T-helper 9 cell (primary cell): ENCODE measurements at places on chromosomes 4 and X.

DNA sequence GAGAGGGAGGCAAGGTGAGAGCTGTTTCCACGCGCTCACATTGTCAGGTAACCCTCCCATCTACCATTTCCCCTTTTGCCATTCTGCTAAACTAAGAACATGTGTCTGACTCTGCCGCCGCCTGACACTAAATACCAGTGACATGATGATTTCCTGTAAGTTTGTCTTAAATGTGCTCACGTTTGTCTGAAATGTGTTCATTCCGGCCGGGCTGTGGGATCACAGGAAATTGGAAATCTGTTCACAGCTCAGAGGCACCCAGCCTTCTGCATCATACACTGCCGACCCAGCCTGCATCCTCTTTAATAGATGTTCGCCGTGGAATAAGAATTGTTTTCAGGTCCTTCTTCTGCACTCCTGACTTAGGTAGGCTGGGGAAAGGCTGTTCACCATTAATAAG lies 336.2 kb upstream of the PPARGC1A start:
- no peak for DNase-seq

DNA sequence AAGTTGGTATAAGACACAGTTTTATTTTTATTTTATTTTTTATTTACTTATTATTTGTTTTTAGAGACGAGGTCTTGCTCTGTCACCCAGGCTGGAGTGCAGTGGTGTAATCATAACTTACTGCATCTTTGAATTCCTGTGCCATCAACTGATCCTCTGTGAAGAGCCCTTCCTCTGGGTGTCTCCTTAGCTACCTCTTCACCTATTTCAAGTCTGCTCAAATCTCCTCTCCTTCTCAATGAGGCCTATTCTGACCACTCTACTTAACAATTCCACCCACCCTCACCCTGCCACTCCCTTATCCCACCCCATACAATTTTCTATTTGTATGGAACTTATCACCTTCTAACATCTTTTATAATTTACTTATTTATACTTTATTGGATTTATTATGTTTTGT lies 183.4 kb downstream of the PPP3CA start:
- no peak for DNase-seq

- no peak for DNase-seq
Observed at GRCh38 chrX:14738643-14739042, 134.2 kb downstream of the FANCB start.

- DNase-seq, result no peak
Observed at GRCh38 chr4:42132099-42132498, 20.4 kb downstream of the BEND4 start.

GRCh38 chr4:53183754-53184153 lies 182.1 kb downstream of the SCFD2 start:
- DNase-seq, result no peak

DNA sequence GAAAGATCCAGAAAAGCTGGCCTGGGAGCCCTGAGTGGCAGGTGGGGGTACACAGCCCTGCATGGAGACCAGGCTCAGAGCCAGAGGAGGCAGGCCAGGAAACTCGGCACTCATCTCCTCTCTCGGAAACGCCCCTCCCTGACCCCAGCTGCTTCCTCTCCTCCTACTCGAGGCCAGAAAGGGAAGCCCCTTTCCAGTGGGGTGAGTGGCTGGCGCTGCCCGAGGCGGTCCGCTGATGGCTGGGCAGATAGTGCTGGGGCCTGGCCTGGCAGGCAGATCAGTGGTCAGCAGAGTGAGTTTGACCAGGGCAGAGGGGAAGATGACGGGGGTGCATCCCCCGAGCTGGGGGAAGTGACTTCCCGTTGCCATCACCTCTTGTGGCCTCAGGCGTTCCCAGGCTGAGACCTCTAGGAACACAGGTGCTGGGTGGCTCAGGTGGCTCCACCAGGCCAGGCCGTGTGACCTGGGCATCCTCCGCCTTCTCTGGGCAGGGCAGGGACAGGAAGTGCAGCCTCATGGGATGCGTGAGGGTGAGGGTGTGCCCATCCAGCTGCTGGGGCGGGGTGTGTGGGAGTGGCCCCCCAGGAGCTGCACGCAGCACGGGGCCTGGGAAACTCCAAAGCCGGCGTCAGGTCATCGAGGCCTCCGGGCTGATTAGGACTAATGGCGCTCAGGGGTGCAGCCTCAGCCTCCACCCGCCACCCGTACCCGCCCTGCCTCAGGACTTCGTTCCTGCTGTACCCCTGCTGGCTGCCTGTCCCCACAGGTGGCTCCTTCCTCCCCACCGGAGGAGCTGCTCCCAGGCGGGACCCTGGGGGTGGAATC lies 5.7 kb downstream of the SH3BP2 start:
- no peak for DNase-seq

- DNase-seq, result no peak
Observed at GRCh38 chr4:39621582-39621981, 17.1 kb downstream of the SMIM14 start.

DNA sequence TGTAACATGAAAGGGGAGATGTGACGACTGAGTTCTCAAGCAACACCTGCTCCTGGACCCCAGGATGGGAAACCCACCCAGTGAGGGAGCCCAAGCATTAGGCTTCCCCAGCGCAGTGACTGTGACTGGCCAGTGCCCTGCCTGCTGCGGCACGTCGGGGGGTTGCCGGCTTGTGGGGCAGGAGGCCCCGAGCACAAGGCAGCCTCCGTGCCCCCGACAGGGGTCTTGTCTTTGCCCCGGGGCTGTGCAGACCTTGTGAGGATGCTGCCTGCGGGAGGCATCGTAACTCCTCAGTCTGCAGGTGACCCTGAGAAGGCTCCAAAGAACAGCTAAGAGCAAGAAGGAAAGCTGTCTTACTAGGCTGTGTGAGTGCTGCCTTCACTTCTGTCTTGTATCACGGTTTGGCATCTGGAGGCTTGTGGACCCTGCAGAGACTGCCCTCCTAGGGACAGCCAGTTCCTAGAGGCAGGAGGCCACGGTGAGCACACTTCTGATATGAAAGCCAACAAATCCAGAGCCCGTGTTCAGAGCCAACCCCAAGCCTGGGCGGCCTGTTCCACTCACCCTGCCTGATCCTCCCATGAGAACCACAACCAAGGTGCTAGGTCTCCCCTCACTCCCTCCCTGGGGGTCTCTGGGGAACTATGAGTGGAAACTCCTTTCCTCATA lies 47.7 kb downstream of the FGFRL1 start:
- DNase-seq, result no peak

- peak; percentile 3 for DNase-seq
Observed at GRCh38 chrX:43655151-43656004, 721 bp upstream of the MAOA start.

DNA sequence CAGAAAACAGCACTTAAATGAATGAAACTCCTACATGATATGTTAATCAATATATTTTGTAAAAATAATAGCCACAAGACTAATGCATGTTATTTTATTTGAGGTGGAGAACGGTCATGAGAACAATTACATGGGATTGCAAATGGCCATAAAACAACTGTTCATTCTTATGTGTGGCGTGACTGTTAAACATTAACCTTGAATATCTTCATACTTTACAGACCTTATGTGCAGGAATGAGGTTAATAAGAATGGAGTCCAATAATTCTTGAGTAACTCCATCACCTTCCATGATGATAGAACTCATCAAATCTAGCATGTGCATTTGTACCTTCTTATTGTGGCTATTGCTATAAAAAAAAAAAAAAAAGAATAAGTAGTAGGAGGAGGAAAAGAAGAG lies 55.3 kb downstream of the PDS5A start:
- DNase-seq, result no peak

GRCh38 chrX:1496076-1496475 lies 40.9 kb downstream of the P2RY8 start:
- no peak for DNase-seq

DNA sequence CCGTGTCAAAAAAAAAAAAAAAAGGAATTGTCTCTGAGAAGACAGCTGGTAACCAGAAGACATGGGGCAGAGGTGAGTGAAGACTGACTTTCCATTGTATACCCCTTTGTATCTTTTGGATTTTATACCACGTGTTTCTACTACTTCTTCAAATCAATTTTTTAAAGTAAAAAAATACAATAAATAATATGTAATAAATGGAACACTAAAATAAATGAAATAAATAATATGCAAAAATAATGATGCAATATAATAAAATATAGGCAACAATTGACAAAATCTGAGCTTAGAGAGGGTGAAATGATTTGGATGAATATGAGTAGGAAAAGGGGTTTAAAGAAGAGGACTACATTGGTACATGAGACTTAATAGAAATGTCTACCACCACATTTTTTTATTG lies 155.8 kb downstream of the IL15 start:
- no peak for DNase-seq

DNA sequence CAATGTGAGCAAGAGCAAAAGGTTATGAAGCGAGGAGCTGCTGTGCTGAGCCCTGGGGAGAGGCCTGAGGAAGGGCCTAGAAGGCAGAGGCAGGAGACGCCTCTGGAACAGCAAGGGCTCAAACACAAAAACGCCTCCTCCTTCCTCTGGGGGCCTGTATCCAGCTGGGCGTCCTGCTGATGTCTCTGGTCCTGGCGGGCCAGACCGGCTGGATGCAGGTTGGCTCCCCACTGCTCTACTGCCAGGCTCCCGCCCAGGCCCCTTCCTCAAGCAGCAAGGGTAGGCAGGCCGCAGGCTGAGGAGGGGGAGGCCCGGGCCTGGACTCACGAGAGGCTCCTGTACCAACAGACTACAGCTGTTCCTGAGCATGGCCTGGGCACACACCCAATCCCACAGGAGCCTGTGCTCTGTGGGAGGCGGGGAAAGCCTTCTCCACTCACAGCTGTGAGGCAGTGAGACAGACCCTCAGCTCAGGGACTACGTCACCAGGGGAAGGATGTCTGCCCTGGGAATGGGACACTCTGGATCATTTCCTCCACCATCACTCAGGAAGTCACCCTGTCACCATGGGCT lies 2.3 kb downstream of the HAUS7 start:
- no peak for DNase-seq

- DNase-seq, result no peak
Observed at GRCh38 chr4:47500776-47501175, 15.7 kb downstream of the ATP10D start.

DNA sequence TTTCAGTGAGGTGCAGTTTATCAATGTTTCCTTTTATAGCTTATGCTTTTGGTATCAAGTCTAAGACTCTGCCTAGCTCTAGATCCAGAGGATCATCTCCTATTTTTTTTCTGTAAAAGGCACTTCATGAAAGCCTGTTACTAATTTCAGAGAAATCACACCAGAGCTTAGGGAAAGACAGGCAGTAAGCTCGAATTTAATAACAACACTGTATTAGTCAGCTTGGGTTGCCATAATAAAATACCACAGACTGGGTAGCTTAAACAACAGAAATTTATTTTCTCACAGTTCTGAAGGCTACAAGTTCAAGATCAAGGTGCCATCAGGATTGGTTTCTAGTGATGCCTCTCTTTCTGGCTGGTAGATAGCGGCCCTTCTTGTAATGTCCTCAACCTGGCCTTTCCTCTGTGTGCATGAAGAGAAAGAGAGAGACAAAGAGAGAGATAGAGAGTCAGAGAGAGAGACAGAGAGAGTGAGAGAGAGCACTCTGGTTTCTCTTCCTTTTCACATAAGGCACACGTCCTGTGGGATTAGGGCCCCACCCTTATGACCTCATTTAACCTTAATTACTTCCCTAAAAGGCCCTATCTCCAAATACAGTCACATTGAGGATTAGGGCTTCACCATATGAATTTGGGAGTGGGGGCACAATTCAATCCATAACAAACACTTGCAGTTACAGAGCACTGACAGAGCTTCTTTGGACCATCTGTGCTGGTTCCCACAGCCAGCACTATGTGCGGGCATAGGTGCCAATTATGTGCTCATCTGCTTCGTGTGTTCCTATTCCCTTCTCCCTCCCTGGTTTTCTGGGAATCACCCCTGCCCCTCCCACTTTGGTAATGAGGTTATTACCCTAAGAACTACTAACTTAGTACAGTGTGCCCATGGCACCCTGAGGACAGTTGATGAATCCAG lies 114.8 kb upstream of the MED14 start:
- no peak for DNase-seq

- DNase-seq, result no peak
Observed at GRCh38 chrX:96615448-96615847, 69.2 kb upstream of the DIAPH2 start.

DNA sequence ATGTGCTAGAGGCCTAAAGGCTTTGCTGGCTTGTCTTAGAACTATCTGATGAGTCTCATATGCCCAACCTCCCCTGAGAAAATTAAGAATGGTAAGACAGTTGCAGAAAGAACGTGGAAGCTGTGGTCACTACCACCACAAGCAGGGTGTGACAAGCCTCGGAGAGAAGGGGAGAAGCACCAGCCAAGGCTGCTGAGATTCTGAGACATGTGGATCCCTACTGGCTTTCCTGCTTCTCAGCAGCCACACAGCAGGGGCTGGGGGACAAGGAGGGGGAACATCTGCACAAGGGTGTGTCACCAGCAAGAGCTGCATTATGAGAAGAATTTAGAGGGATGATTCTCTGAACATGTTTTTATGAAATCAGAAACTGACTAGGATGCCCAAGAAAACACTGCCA lies 19.4 kb downstream of the TAPT1 start:
- no peak for DNase-seq

- no peak for DNase-seq
Observed at GRCh38 chr4:163915896-163916295, 421.4 kb downstream of the TMA16 start.

GRCh38 chr4:68256284-68256683 lies 10.8 kb upstream of the TMPRSS11B start:
- no peak for DNase-seq

- no peak for DNase-seq
Observed at GRCh38 chrX:122546269-122546668, 637.8 kb upstream of the GRIA3 start.

- DNase-seq, result no peak
Observed at GRCh38 chr4:184250795-184251669, 33.4 kb upstream of the ENPP6 start.

- no peak for DNase-seq
Observed at GRCh38 chrX:5965406-5965805, 263.3 kb downstream of the NLGN4X start.

DNA sequence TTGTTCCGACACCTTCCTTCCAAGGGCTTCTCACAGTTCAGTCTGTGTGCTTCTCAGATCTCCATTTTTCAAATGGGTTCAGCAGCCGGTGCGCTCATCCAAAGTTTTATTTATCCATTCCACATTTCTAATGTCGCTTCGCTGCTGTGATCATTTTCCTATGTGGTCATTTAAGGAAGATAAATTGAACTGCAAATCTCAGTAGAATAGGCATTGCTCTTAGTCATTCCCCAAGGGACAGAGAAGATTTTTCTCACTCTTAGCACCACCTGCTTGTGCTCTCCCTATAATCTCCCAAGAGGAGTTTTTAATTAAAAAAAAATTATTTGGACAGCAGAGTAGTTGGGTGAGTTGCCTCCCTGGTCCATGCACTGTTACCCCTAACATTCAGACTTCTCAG lies 278.9 kb upstream of the GATB start:
- no peak for DNase-seq

- DNase-seq, result no peak
Observed at GRCh38 chr4:84472154-84472553, 26.9 kb downstream of the NKX6-1 start.

- DNase-seq, result no peak
Observed at GRCh38 chr4:188455062-188455752, 316.0 kb downstream of the TRIML1 start.

- DNase-seq, result no peak
Observed at GRCh38 chr4:94763500-94763899, 5.7 kb downstream of the BMPR1B start.
